ENCODE measurements at places on chromosomes 1 and 21.

GRCh38 chr1:236560213-236560771 lies 36.5 kb downstream of the LGALS8 start:
- no peak for DNase-seq

DNA sequence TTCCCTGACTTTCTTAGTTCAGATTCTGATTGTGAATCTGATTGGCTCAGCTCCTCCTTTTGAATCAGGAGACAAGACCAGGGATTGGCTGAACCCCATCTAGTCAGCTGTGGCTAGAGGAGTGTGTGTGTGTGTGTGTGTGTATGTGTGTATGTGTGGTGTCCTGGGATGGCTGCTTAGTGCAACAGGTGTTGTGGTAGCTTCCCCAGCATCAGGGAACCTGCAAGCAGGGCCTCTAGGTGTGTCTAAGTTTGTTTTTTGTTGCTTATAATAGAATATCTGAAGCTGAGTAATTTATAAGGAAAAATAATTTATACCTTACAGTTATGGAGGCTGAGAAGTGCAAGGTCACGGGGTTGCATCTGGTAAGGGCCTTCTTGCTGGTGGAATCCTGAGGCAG lies 13.2 kb upstream of the ALPL start:
- DNase-seq: no peak

DNA sequence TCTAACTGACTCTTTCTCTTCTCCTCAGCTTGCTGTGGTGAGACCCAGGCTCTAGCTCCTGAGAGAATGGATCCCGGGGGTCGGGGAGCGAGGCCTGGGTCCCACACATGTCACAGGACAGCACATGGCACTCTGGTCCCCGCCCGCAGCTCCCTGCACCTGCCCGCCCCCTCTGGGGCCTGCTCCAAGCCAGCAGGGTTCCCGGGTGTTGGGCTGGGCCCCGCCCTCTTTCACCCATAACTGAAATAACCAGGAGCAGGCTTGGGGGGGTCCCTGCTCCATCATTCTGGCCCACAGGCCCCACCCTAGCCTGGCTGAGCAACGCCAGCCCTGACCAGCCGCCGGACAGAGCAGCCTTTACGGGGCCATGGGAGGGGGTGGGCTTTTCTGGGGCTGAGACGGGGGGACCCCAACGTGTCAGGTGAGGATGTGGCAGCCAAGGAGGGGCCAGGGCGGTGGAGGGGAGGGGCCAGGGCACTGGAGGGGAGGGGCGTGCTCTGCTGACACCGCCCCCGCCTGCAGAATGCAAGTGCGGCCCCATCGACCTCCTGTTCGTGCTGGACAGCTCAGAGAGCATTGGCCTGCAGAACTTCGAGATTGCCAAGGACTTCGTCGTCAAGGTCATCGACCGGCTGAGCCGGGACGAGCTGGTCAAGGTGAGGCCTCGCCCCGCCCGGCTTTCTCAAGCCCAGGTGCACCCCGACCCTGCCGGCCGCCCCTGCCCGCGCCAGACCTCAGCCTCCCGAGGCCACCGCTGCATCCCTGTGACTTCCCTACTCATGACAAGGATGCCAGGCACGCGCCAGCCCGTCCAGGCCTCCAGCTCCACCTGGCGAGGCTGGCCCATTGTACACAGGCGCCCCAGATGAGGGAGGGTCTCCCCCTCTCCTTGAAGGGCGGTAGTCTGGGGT lies 19.4 kb downstream of the COL6A1 start:
- DNase-seq: no peak

GRCh38 chr1:15401391-15402055 lies 8.2 kb upstream of the EFHD2 start:
- DNase-seq: no peak

- DNase-seq: no peak
These were observed 33.5 kb upstream of the WASF2 start for GRCh38 chr1:27523337-27524020.

DNA sequence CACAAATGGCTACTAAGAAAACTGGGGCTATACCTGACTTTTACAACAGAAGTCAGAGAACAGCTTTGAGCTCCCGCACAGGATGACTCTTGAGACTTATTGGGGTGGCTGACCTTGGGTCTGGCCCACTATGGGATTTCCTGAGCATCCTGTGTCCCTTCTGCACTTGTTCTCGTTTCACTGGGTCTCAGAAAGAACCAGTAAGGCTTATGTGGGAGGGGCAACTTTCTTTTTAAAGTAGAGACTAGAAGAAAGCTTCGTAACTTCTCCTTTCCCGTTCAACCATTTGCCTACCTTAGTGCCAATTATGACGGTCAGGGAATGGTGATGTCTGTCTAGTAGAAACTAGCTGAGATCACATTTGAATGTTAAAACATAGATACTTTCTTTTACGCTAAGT lies 59.5 kb upstream of the C1orf105 start:
- DNase-seq: no peak
